Trophoblast cell (in vitro differentiated cells and primary cell): ENCODE measurements at places on chromosomes 6 and 20.

DNA sequence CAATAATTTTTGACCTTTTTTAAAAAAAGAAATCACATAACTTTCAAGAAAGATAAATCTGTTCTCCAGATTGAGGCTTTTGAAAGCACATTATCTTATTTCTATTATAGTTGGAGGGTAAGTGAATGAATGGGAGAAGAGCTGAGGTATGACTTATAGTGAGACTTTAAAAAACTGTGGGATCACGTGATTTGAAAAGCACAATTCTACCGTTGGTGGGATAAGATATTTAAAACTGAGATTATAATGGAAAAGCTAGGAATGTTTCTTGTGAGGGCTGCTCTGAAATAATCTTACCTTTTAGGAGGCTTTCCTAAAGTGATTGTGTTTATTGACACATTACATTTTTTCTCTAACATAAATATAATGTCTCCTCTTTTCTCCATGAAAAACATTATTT is 9.5 kb upstream of the OPN5 start:
- DNase-seq: no peak

- DNase-seq: no peak
Measured at GRCh38 chr20:23011008-23011721, 23.9 kb upstream of the SSTR4 start.

DNA sequence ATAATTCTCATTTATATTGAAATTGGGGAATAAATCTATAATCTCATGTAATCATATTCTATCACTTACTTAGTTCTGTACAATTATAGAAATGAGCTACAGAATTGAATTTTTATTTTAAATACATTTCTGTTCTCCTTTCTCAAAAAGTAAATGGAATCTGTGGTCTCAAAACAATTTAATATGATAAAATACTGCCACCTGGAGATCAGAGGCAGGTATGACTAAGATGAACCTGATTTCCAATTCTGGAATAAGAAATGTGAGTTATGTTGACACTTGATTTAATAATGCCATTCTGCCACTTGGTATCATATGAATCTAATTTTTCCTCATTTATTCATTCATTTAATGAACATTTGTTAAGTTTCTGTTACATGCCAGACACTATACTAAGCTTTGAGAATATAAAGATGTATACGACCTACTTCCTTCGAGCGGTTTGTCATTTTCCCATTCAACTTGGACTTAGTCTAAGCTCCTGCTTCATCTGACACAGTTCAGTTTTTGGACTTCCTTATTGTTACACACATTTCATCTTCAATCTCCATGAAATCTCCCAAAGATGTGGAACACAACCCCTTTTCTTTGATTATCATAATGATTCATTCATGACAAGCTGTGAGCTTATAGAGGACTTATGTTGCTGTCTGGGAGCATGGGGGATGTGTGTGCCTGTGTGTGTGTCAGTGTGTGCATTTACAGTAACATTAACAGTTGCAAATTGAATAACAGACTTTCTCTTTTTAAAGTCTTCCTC is 7.5 kb upstream of the CCDC28A start:
- DNase-seq: peak; percentile 16

DNA sequence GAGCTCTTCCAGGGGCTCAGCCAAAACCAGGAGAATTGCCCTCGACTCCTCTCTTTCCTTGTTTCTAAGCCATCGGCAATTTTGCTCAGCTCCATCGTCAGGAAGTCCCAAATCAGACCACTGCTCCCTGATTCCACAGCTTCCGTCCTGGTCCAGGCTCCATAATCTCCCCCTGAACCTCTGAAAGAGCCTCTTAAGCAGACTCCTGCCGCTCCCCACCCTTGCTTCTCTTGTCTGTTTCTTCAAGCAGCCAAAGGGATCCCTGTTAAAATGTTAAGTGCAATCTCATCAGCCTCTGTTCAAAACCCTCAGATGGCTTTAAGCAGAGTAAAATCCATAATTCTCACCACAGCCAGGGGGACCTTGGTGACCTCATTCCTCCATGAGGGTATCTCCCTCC is 244.7 kb upstream of the SPTLC3 start:
- no peak for DNase-seq

DNA sequence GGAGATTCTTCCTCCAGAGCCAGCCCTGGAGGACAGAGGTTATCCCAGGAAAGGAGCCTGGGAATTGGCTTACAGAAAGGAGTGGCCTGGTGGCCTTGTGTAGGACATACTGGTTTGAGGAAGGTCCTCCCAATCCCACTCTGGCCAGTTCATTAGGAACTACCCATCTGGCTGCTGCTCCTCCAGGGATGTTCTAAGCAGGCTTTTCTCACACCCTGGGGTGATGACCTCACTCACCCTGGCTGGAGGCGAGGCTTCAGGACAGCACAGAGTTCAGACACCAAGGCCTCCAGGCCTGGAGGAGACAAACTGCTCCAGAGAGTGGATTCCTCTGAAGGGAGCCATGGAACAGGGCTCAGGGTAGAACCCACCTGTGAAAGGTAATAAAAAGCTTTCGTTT is 8.9 kb downstream of the GNMT start:
- DNase-seq: no peak

- DNase-seq: no peak
Measured at GRCh38 chr20:62755817-62756724, 40.2 kb upstream of the MRGBP start.

GRCh38 chr6:122678841-122679240 is 68.6 kb downstream of the PKIB start:
- DNase-seq: peak; percentile 12

- peak; percentile 10 for DNase-seq
Measured at GRCh38 chr6:36855750-36856149, 16.5 kb upstream of the CPNE5 start.

DNA sequence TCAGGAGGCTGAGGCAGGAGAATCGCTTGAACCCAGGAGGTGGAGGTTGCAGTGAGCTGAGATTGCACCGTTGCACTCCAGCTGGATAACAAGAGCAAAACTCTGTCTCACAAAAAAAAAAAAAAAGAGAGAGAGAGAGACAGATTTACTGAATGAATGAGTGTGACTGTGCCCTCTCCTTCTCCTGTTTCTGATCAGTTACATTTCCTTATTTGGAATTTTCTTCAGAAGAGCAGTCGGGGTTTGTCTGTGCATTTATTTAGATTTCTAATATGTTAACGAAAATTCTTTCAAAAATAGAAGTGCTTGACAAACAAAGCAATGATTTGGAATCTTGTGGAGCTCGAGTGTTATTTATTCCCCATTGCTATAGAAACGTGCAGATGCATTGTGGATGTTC is 6.4 kb upstream of the LRRN4 start:
- DNase-seq: no peak

DNA sequence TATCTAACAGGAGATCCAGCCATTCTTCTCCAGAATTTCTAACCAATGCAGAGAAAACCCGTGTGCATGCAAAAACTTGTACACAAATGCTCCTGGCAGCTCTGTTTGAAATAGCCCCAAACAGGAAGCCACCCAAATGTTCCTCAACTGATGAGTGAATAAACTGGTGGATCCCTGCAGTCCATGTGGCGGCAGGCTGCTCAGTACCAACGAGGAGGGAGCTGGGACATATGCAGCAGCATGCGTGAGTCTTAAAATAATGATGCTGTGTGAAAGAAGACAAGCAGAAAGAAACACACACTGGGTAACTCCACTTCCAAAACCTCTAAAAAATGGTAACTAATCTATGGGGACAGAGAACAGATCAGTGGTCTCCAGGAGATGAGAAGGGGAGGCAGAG is 542.1 kb upstream of the AGPAT4 start:
- no peak for DNase-seq

DNA sequence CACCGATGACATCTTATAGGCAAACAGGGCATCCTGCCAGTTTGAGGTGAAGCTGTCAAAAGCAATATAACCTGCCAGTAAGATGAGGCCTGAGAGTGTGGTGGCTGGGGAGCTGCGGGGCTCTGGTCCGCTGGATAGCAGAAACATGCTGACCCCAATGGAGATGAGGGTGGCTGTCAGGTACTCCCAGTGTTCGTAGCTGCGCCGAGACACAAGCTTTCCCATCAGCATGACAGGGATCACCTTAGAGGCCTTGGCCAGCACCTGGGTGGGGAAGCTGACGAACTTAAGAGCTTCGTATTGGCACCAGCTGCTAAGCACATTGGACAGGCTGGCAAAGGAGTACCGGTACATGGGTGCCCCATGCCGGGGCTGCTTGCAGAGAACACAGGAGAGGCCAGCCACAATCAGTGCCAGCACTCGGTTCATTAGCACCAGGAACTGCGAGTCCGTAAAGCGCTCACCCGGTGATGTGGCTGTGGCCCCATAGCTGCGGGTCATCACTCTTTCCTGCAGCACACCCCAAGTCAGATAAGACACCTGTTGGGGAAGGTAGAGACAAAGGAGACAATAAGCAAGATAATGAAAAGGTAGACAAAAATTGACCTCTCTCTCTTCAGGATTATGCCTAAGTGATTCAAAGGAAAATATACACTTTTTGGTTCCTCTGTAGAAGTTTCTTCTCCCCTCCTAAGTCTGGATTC is 2.1 kb downstream of the SLC35B2 start:
- peak; percentile 26 for DNase-seq

- no peak for DNase-seq
Measured at GRCh38 chr6:29791786-29792122, 35.9 kb upstream of the HLA-G start.

GRCh38 chr6:100203400-100203799 is 209.4 kb upstream of the MCHR2 start:
- DNase-seq: peak; percentile 67

DNA sequence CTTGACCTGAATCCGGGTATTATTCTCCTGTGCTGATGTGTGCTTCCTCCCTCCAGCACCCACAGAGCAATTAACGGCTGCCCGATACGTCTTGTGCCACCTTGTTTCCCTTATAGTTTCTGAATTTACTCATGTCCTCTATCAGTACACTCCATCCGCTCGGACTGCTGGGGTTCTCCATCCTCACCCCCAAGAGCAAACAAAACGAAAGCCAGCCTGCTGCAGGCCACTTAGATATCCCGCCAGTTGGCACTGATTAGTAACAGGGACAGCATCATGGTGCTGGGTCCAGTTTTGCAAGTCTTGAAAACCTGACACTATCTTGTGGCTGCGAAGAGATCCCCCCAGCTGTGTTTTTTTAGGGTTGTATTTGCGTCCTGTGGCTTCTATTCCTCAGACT is 71.8 kb downstream of the SSR1 start:
- no peak for DNase-seq

GRCh38 chr20:9440892-9441291 is 73.5 kb upstream of the LAMP5 start:
- DNase-seq: no peak

- no peak for DNase-seq
Measured at GRCh38 chr6:26016963-26017631, 54.5 kb downstream of the TRIM38 start.

- no peak for DNase-seq
Measured at GRCh38 chr6:105066836-105067235, 109.9 kb downstream of the LIN28B start.

- no peak for DNase-seq
Measured at GRCh38 chr6:9896806-9897205, 518.1 kb downstream of the TFAP2A start.

GRCh38 chr6:135464634-135465033 is 32.9 kb downstream of the AHI1 start:
- no peak for DNase-seq

- peak; percentile 91 for DNase-seq
Measured at GRCh38 chr6:129102741-129103140, 219.8 kb downstream of the LAMA2 start.

- peak; percentile 48 for DNase-seq
Measured at GRCh38 chr6:100475554-100476320, 11.0 kb upstream of the SIM1 start.

DNA sequence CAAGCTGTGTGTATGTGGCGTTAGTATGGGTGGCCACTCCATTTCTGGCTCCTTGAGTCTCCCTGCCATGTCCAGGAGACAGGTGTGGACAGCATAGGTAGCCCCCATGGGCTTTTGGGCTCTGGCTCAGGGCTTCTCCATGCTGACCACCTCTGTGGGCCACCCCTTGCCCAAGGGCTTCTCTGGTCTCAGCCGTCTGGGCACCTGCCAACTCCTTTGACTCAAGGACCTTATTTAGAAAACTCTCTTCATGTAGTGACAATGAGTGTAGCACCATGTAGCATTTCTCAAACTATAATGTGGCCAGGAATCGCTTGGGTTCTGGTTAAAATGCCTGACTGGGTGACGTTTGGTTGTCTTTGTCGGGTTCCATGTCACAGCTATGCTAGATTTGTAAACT is 5.1 kb upstream of the GTSF1L start:
- no peak for DNase-seq

DNA sequence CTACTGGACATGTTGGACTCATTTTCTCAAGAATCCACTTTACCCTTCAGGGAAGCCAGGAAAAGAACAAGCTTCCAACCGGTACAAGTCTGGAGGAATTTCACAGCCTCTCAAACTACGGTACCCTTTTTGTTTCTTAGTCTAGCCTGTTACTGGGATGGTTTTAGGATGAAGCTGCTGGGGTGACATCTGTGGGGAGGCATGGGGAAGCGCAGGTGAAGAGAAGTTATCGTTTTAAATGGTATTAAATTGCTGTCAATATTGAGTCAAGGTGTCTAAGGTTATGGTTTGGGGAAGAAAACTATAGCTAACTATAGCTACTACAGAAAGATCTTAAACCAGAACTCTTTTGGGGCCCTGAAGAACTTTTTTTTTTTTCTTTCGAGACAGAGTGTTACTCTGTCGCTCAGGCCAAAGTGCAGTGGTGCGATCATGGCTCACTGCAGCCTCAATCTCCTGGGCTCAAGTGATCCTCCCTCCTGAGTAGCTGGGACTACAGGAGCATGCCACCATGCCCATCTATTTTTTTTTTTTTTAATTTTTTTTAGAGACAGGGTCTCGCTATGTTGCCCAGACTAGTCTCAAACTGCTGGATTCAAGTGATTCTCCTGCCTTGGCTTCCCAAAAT is 128.7 kb downstream of the RIN2 start:
- no peak for DNase-seq

DNA sequence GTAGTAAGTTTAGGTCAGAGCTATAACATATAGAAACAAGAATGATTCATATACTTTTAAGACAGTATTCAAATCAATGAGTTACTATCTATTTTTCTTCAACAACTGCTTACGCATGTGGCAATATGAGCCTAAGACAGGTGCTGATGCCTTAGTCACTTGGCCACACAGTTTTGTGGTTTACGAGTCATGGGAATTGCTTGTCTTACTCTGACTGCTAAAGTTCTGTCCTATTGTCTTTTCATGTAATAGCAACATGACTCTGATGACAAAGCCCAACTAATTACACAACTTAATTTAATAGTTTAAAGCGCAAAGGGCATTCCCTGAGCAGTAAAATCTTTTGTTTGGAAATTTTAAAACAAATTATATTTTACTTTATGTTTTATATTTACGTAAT is 159.3 kb upstream of the CENPW start:
- no peak for DNase-seq

GRCh38 chr6:157459327-157459726 is 78.3 kb downstream of the ZDHHC14 start:
- no peak for DNase-seq

DNA sequence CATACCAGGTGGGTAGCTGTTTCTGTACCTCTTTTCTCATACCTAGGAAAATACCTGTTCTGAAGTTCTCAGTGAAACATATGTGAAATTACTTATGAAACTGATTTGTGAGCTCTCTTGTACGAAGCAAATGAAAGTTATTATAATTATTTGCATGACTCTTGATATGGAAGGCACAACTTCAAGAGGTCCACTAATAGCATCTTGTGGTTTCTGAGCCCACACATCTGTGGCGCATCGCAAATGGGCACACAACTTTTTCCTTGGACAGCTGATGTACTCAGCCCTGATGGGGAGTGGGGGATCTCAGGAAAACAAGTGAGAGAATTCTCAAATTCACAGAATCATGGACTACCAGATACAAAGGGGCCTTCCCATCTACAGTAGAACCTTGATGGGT is 432.3 kb downstream of the CD83 start:
- DNase-seq: no peak
